ENCODE measurements at places on chromosomes 3 and 15. TPM values are rescaled to one million over a fixed set of nuclear protein-coding genes. Genes with fewer than 3 reads are reported as not detected.

LRTM1 gene
- total RNA-seq, result not detected

SAMD7 gene
- total RNA-seq, result not detected

ROBO1 gene
- 27.6 TPM for total RNA-seq

GOLGA8H gene
- total RNA-seq, result 0.15 TPM

INSYN1 gene
- total RNA-seq, result 0.30 TPM
